ENCODE measurements at places on chromosomes 11 and 22.

- DNase-seq, result no peak
Observed at GRCh38 chr11:132872211-132872610, 660.1 kb downstream of the OPCML start.

DNA sequence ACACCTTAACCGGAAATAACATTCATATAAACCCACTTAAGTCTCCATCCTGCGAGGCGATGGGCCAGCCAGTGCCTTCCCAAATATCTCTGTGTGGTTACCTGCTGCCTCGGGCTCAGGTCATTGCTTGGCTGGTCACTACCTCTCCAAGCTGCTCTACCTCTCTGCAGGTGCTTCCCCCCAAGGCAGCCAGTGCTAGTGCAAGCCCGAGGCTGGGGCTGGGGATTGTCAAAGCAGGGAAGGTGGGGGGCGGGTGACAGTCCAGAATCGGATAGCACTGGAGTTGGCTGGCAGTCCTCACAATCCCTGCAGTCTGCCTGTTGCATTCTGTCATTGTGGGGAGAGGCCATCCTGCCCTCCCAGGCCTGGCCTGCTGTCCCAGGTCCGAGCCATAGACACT is 11.1 kb downstream of the MCHR1 start:
- no peak for DNase-seq

GRCh38 chr11:65560555-65561418 is 2.6 kb upstream of the LTBP3 start:
- no peak for DNase-seq

DNA sequence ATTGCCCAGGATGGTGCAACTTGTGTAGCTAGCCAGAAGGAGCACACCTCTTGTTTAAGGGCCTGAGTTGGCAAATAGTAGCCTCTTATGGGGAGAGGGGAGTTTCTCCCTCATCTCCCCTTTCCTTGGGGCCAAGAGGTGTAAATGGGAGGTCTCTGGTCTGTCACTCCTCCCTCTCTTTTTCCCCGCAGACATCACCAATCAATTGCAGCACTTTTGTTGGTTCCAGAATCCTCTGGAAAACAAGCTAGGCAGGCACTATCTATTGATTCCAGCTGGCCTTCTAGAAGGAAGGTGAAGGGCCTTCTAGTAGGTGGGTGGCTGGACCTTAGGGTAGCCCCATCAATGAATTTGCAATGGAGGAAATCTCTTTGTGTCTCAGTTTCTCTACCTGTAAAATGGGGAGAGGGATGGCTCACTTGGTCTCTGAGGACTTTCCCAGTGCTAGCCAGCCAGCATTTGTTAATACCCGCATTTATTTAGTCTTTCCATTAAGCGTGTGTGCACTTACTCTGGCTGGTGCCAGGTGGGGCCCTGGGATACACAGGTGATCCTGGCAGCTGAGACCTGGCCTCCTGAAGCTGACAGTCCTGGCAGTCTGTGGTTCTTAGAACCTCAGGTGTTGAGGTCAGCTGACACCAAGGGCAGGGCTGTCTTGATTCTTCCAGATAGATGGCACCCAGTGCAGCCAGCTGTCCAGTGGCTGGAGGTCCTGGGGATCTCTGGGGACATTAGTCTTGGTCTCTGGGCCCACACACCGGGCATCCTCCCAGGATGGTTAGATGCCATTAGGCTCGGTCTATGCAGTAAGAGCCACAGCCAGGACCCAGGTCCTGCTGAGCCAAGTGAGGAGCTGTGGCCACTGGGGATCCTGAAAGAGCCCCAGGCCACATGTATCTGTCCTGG is 51.7 kb downstream of the TSPAN18 start:
- no peak for DNase-seq

DNA sequence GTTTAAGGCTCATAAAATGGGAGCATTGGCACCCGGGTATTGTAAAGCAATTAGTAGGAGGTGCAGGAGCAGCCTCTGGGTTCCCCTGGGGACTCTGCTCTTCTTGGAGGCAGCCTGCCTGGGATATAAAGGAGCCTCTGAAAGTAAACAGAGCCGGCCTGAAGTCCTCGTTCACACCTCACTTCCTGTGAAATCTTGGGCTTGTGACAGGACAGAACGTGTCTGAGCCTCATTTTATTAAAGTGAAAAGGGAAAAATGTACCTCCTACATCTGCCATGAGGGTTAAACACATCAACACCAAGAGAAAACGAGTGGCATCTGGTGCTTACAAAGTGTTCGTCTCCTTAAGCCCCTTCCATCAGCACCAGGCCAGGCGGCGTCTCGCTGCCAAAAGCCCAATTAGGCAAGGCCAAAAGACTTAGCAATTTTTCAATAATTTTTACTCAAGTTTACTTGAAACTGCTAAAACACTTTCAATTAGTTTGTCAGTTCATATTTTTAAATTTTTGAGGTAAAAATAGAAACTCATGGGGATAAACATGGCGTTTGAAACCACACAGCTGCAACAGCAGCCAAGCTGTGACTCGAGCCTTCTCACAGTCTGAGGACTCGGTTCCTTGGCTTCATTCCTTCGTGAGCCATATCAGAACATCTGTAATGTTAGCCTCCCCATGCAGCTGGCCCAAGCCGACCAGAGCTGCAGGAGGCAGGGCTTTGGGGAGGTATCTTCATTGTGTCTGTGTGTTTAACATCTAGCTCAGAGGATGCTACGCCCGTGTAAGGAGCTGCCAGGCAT is 33.6 kb downstream of the MAP6 start:
- DNase-seq, result no peak

DNA sequence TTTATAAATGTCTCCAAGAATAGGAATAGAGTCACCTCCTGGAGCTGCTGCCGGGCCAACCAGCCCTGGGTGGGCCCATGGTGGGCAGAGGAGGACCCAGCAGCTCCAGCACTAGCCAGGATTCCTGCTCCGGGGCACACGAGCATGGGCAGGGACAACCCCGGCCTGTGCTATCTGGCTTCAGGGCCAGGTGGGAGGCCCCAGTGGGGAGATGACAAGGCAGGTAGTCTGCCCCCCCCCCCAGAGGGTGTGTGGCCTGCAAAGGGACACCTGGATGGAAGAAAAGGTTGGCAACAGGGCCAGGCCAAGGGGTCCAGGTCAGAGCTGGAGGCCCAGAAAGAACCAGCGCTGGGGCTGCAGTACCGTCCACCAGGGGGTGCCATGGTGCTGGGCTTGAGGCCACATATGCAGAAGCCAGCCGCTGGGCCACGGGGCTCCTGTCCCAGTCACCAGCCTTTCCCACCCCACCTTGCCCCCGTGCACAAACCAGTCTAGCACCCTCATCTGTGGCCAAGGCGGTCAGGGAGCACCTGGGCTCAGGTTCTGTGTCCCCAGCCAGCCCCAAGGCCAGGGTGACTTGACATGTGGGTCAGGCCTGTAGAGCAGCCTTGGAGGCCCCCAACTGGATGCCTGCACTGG is 3.4 kb downstream of the TSPAN32 start:
- DNase-seq, result peak; percentile 82

GRCh38 chr22:33785283-33785968 is 134.8 kb downstream of the LARGE1 start:
- DNase-seq, result no peak

DNA sequence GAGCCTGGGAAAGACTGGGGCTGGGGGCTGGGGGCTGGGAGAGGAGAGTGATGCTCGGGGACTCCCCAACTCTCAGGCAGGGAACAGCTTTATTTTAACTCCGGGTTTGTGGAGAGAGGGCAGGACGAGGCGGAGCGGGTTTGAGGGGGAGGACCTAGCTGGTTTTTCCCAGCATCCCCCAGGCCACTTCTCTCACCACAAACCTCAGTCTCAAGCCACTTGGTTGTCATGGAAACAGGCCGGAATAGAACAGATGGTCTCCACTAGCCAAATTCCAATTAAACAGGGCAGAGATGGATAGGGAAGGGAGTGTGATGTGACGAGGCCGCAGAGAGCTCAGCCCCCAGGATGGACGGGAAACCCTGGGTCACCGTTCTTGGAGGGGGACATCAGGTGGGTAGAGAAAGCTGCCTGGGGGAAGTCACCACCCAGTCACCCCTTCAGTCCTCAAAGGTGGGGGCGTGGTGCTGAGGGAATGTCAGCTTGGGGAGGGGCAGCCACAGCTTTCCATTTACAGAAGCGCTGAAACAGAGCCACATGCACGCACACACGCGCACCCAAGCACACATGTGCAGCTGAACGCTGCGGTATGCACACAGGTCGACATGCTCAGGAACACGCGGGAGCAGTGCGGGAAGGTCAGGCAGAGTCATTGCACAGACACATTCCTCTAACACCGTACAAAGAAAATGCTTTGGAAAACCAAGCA is 19.2 kb downstream of the NECTIN1 start:
- DNase-seq, result no peak

- no peak for DNase-seq
Observed at GRCh38 chr22:28788601-28789000, 11.8 kb downstream of the XBP1 start.

- DNase-seq, result no peak
Observed at GRCh38 chr22:47114813-47115517, 352.5 kb downstream of the TBC1D22A start.

DNA sequence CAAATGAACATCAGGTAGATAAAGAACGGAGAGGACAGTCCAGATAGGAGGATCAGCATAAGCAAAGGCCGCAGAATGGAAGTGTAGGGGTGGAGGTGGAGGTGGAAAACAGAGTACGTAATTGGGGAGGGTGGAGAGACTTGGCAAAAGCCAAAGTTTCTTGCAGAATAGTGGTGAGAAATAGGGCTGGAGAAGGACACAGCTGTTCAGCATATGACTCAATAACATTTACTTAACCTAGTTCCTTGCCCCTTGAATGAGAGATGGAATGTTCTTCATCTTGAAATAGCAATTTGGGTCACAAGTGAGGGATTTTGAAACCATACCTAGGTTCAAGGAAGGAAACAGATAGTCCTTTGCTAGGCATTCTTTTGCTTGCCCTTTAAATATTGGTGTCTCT is 235.9 kb upstream of the ARHGAP20 start:
- no peak for DNase-seq

DNA sequence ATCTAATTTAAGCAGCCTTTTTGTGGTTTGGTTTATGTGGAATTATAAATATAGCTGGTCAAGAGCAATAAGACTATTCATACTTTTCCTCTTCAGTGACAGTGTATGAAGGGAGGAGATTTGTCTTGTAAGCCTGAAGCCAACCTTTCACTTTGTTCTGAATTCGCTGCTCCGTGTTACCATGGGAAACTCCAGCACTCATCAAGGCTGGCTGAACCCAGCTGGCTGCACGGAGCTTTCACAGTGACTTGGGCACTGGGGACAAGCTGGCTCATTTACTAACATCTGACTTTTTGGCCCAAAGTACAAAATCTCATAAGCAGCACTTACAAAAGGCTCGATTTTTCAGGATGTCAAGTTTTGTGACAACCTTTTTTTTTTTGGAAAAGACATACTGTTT is 120.4 kb upstream of the GRIA4 start:
- no peak for DNase-seq

GRCh38 chr22:39703928-39704639 is 133.5 kb downstream of the CACNA1I start:
- DNase-seq, result no peak

DNA sequence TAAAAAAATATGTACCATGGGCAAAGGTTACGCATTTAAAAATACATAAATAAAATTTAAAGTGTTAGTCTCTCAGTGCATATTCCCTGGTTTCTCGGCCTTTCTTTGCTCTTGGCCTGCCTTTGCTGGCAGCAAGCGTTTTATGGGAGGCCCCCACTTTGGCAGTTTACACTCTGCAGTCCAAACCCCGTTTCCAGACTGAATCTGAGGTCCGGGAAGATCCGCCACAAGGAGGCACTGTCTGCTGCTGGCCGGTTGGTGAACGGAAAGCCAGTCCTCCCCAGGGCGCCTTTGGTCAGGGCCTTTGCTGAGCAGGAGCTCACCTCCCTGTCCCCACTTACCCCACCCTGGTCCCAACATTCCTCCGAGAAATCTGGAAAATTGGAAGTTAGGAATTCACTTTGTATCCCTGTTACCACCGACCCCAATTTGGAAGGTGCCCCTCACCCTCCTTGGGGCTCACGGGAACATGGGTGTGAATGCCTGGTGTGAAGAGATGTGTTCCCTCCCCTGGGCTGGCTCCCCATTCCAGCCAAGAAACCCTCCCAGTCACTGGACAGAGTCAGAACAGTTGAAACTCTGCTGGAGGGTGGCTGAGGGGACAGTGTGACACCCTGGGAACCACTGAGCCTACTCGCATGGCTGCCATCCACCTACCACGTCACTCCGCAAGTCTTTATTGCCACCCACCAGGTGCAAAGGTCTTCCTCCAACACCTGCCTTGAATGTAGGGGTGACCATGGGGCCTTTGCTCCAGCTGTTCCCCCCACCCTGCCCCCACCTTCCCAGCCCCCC is 9.4 kb upstream of the SF1 start:
- DNase-seq, result peak; percentile 74

GRCh38 chr11:10373340-10373739 is 68.5 kb downstream of the ADM start:
- no peak for DNase-seq

- no peak for DNase-seq
Observed at GRCh38 chr11:94741022-94741679, 27.0 kb upstream of the AMOTL1 start.

- no peak for DNase-seq
Observed at GRCh38 chr11:14614091-14614622, 29.4 kb upstream of the PDE3B start.

DNA sequence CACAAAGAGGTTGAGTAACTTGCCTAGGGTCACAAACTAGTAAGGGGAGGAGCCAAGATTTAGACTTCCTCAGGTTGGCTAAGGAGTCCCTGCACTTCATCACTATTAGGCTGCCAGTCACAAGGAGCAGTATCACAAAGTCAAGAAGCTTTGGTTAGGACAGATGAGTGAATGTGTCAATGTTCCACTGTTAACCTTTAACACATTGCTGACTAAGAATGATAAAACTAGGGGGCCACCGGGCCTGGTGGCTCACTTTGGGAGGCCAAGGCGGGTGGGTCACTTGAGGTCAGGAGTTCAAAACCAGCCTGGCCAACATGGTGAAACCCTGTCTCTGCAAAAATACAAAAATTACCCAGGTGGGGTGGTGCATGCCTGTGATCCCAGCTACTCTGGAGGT is 32.0 kb downstream of the TMEM123 start:
- no peak for DNase-seq

- no peak for DNase-seq
Observed at GRCh38 chr22:39280250-39280649, 35.5 kb upstream of the PDGFB start.

DNA sequence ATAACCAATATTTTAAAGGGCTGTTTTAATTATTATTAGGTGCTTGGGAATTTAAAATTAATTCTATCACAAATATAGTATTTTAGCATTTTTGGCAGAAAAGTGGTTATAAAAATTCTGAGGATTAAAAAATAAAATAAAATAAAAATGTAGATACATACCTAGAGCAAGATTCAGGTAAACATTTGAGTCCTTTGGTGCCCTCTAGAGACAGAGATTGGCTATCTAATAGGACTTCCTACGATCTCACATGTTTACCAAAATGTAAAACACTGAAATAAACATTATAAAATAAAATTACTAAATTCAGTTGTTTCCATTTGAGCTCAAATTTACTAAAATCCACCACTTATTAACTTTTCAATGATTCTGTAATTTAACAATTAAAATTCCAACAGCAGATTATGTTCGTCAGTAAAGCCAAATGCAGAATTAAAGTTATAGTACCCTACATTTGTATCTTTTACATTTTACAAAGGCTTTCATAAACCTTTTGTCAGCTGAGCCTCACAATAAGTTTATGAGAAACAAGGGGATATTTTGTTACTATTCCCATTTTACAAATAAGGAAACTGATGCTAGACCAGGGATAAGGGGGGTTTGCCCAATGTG is 27.7 kb downstream of the SLC36A4 start:
- peak; percentile 6 for DNase-seq
